ENCODE measurements at places on chromosomes 2 and 18.

- DNase-seq: no peak
Observed at GRCh38 chr2:157821519-157822131, 54.5 kb downstream of the ACVR1 start.

DNA sequence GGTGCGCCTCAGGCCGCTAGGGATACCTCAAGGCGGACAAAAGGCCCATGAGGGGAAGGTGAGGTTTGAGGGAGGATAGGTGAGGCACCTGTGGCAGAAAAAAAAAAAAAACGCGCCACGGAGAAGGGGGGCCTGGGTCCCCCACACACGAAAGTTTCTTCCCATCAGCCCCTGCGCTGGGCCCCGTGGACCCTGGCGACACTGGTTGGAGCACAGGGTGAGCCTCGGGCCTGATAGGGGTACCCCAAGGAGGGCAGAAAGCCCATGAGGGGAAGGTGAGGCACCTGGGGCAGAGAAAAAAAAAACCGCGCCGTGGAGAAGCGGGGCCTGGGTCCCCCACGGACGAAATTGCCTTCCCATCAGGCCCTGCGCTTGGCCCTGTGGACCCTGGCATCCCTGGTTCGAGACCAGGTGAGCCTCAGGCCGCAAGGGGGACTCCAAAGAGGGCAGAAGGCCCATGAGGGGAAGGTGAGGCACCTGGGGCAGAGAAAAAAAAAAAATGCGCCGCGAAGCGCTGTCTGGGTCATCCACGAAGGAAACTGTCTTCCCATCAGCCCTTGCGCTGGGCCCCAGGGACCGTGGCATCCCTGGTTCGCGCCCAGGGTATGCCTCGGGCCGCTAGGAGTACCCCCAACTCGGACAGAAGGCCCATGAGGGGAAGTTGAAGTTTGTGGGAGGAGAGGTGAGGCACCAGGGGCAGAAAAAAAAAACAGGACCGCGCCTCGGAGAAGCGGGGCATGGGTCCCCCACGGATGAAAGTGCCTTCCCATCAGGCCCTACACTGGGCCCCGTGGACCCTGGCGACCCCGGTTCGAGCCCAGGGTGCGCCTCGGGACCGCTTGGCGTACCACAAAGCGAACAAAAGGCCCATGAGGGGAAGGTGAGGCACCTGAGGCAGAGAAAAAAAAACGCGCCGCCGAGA is 226.2 kb downstream of the CCDC74A start:
- no peak for DNase-seq

DNA sequence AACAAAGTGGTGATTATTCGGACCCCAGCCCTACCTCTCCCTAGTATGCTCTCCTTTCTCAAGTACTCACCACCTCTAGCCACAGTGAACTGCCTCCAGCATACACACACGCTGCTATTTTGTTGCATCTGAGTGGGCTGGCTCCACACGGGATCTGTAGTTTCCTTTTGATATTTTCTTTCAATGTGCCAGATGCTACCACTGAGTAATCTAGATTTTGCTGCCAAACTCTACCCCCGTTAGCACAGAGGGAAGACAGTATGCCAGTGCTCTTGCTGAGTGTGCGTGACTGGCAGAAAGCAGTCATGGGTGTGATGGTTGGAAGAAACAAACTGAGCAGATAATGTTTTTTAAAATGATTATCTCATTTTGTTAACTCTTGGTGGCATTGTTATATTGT is 11.6 kb downstream of the CFLAR start:
- no peak for DNase-seq

DNA sequence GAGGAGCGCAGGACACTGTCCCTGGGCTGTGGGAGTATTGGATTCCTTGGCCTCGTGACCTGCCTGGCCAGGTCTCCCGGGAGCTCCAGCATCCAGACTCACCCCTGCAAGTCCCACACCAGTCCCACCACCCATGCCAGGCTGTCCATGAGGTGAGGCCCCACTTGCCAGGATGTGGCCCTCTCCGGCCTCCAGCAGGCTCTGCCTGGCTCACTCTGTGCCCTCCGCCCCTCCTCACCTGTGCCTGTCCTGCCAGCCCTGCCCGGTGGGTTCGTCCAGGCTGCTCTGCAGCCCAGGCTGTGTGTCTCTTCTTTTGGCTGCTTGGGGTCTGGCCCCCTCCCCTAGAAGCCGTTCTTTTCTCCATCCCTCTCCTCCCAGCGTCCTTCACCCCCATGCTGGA is 436.8 kb upstream of the MYT1L start:
- no peak for DNase-seq

DNA sequence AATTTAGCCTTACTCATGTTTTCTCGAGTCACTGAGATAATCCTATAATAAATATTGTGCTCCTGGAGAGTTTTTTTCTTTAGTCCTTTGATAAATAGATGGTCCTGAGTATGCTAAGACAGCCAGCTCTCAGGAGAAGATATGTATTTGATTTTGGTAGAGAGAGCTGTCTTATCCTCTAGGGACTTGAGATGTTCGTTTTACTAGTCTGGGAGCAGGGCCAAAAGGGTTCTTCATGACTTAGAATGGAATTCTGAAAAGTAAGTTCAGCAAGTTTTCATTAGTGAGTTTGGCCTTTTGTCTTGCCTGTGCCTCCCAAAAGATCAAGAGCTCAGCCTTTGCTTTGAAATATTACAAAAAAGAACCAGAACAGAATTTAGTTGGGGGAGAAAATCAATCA is 246.7 kb downstream of the BABAM2 start:
- no peak for DNase-seq

GRCh38 chr2:16189029-16189835 is 248.9 kb downstream of the MYCN start:
- no peak for DNase-seq

DNA sequence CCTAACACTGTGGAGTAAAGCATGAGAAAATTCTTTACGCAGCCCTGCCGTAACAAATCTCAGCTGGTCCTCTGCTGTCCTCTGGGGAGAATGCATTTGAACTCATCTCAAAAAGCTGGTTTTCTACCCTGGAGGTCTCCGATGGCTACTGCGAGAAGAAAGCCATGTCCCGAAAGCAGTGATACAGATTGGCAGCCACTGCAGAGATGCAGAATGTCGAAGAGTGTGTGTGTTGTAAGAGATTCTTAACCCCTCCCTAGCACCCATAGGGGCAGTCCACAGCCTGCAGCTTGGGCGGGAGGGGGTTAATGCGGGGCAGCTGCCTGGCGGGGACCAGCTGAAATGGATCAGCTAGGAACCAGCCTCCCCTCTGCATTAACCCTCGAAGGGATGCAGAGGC is 235.9 kb downstream of the ZNF516 start:
- DNase-seq: no peak

GRCh38 chr2:55025627-55026026 is 24.6 kb downstream of the RTN4 start:
- DNase-seq: no peak

GRCh38 chr2:3557639-3558204 is 411 bp downstream of the RNASEH1 start:
- DNase-seq: no peak

GRCh38 chr2:32624812-32625211 is 3.0 kb upstream of the TTC27 start:
- DNase-seq: no peak

GRCh38 chr2:152488075-152488474 is 153.1 kb downstream of the FMNL2 start:
- DNase-seq: no peak

GRCh38 chr2:126971481-126972278 is 73.0 kb downstream of the TEX51 start:
- peak; percentile 78 for DNase-seq

DNA sequence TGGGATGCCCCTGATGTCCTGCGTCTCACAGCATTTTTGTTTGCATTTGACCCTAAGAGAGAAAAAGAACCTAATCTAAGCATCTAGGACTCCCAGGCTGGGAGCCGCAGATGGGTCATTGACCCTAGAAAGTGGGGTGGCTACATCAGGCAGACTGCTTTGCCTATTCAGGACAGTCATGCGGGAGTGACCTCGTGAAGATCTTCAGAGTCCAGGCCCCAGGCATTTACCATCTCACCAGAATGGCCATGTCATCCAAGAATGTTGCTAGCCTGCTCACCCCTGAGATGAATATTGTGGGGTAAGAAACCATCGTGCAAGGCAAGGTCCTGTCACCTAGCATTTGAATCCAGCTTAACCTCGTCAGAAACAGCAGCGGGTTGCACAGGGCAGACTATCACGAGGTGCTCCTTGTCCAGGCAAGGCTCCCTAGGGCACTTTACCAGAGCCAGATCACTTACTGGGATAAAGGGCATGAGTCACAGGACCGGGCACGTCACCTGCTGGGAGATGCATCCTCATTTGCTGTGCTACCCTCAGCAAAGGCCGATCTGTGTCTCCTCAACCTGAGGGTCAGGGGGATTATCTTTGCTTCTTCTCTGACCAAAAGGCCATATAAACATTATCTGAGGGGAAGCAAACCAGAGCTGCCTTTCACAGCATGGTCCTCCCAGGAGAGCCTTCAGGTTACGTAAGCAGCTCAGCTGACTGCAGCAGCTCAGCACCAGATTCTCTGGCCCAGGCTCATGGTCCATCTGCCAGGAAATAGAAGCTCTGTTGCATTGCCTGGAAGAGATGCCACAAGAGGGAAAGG is 162.3 kb downstream of the ACKR3 start:
- no peak for DNase-seq

- DNase-seq: no peak
Observed at GRCh38 chr2:11781602-11782001, 35.2 kb downstream of the LPIN1 start.

- DNase-seq: no peak
Observed at GRCh38 chr18:36045241-36045991, 21.9 kb downstream of the RPRD1A start.

- DNase-seq: no peak
Observed at GRCh38 chr18:26971409-26971808, 105.9 kb upstream of the AQP4 start.

GRCh38 chr2:129253461-129253812 is 726.0 kb upstream of the RAB6C start:
- no peak for DNase-seq

GRCh38 chr2:74682501-74682900 is 28.5 kb downstream of the SEMA4F start:
- no peak for DNase-seq

DNA sequence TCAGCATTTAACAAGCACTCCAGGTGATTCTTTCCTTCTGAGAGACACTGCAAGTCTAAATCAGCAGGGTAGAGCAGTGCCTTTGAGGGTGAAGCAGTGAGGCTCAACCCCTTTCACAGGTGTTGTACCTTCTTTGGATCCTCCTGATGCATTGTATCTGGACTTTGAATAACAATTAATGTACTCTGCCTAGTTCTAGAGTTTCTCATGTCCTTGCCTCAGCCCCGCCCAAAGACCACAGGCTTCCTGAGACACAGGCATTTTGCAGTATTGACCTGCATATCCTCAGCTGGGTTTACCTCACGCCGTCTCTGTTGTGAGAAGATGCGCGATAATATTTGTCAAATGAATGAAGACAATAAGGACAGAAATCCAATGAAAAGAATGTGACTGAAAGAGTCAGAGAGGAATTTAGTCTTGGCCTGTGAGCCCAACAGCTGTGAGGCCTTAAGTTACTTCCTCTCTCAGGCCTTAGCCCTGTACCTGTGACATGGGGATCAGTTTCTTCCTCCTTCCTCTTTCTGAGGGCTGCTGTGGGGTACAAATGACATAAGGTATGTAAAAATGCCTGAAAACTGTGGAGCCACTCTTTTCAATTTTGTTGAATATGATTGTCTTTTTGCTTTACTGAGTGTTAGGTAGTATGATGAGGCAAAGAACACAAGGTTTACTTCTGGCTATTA is 43.7 kb downstream of the WIPF1 start:
- no peak for DNase-seq

GRCh38 chr2:207792244-207792785 is 22.6 kb upstream of the FZD5 start:
- DNase-seq: no peak

DNA sequence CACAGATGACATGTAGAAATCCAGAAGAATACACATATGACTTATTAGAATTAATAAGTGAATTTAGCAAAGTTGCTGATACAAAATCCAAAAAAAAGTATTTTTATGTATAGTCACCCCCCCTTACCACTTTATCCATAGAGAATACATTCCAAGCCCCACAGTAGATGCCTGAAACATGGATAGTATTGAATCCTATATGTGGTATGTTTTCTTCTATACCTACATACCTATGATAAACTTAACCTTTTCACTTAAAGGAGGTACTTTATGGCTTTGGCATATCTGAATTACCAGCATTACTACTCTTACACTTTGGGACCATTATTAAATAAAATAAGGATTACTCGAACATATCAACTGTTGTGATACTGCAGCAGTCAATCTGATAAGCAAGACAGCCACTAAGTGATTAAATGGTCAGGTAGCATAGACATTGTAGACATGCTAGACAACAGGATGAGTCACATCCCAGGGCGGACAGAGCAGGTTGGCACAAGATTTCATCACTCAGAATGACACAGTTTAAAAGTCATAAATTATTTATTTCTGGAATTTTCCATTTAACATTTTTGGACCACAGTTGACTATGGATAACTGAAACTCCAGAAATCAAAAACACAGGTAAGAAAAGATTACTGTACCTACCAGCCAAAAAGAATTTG is 208.2 kb upstream of the CHAC2 start:
- no peak for DNase-seq

DNA sequence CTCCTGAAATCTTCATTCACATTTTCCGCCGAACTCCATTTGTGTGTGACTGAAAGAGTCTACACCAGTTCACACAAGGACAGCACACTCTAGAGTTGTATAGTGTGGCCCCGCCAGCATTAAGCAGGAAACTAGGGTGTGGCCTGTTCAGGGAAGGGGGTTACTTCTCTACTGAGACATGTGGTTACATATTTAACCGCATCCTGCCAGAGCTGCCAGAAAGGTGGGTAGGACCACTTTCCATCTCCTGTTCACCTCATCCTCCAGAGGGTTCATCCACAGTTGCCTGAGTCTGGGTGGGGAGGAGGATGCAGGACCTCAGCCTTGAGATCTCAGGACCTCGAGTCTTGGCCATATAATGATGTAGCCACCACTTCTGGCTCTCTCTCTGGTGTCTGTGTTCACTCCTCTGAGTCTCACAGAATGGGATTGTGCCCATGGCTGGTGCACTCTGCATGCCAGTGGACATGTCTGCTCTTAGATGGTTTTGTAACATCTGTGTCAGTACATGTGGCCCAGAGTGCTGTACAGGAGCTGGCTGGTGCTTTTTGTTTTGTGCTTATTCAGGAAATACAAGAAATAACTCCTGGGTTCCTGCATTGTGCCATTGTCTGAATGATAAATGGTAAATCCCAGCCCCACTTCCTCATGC is 7.7 kb upstream of the SP140L start:
- DNase-seq: no peak

DNA sequence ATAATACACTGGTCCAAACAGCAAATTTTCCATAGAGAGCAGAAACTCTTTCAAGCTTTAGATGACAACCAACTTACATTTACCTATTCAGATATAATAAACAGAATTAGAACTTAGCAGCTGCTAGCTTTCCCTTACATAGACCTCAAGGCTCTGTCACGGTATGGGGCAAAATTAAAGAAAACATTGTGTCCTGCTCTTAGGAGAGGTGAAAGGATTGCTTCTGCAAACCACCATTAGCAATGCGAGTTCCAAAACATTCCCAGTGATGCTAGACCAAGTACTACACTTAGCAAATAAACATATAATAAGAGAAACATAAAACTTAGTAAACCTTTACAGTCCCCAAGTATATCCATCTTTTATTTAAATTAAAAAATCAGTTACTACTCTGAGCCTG is 183.3 kb downstream of the CAMKMT start:
- DNase-seq: no peak

Measured in 8988T (cell line).